ENCODE measurements at places on chromosomes 12 and 14.

GRCh38 chr12:43883311-43883710 lies 47.4 kb downstream of the TMEM117 start:
- DNase-seq: no peak

- peak; percentile 27 for DNase-seq
Observed at GRCh38 chr14:38616959-38617358, 361.1 kb upstream of the CLEC14A start.

- no peak for DNase-seq
Observed at GRCh38 chr14:24081739-24082211, 10.4 kb downstream of the CPNE6 start.

DNA sequence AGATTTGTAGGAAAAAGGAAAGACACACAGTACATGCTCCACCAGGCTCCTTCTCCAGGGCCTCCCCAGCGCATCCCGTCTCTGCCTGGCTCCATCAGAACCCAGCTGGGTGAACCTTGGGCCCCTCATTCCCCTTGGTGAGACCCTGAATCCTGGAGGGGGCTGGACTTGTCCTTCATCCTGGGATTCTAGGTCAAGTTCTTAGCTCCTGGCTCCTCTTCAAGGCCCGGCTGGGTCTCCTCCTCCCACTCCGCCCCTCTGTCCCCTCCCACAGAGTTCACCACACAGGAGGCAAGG lies 49.2 kb downstream of the PSMA6 start:
- DNase-seq: no peak

- no peak for DNase-seq
Observed at GRCh38 chr14:61238611-61239245, 42.4 kb downstream of the TMEM30B start.

DNA sequence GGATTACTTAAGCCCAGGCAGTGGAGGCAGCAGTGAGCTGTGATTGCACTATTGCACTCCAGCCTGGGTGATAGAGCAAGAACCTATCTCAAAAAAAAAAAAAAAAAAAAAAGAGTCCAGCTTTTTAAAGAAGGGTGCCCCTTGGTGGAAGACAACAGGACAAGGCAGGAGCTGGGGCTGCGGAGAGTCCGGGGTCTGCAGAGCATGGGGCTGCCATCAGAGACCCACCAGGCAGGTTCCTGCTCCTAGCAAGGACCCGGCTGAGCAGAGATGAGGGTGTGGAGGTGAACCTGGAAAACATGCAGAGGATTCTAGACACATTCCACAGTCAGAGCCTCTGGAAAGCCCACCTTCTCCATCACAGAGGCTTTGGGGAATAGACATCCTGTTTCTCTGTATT lies 21.0 kb upstream of the CIPC start:
- no peak for DNase-seq

DNA sequence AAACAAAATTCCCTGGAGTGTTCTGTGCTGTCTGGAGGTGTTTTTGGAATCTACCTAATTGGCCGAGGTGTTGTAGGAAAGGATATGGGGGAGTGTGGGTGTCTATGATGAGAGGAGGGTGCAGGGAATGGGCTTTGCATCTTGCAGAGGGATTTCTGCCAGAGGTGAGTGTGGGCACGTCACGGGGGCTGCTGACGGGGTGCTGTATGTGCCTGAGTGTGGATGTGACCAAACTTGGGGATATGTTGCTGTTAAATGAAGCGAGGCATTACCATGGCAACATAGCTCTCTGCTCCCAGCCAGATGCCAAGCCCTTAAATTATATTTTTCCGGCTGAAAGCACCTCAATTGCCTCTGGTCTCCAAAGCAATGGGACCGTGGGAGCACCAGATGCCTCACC lies 44.3 kb upstream of the SPTLC2 start:
- DNase-seq: no peak
